Mammary epithelial cell (primary cell): ENCODE measurements at places on chromosomes 1 and 21.

- DNase-seq = no peak
These were observed 1.2 kb downstream of the EVA1B start for GRCh38 chr1:36322041-36322785.

DNA sequence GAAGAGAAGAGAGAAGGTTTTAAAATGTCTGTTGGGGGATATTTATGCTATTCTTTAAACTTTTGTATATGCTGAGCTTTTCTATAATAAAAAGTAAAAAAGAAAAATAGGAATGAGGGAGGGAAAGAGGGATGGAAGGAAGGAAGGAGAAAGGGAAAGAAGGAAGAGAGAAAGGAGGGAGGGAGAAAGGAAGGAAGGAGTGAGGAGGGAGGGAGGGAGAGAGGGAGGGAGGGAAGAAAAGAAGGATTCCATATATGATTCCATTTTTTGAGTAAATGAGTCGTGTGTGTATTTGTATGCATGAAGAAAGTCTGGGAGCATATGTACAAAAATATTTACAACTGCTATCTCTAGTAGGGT lies 120.9 kb upstream of the ZBTB40 start:
- DNase-seq = no peak

DNA sequence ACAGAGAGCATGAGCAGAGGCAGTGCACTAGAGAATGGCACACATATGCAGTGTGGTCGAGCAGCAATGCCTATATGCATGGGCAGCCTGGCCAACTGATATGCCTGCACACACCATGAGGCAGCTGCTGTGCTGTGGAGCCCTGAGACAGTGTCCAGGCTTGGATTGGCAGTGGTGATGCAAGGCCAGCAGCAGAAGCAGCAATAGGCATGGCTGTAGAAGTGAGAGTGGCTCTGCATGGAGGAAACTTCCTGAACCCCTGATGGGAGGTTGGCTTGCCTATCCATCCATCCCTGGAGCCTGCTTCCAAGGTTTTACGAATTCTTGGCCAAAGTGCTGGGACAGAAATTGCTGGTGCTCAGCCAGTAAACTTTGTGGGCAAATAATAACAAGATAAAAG lies 89.7 kb downstream of the DIRAS3 start:
- DNase-seq = no peak

GRCh38 chr1:93506126-93506525 lies 58.2 kb downstream of the FNBP1L start:
- no peak for DNase-seq

- no peak for DNase-seq
These were observed 14.5 kb downstream of the NPHP4 start for GRCh38 chr1:5977494-5978444.

GRCh38 chr1:103459346-103459745 lies 66.2 kb upstream of the RNPC3 start:
- DNase-seq = peak; percentile 46

DNA sequence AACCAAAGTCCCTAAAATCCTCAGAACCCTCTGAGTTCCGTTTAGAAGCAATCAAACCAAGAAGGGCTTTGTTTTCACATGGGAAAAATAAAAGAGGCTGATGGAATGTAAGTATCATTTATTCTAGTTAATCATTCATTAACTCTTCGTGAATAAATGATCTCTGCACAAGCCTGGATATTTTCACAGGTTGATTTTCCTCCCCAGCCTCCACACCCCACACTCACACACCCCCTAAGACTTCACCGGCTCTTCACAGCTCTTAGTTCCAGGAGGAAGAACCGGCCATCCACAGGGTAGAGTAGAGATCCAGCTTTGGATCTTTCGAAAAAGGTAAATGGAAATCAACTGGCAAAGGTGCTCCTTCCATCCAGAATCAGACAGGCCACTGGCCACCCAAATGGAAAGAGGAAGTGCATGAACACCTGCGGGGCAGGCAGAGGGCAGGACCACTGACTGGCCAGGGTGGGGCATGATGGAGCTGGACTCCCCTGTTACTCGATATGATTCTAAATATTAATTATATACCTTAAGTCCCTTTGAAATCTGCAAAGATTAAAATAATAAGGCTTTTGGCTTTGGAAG lies 10.0 kb downstream of the C1orf198 start:
- no peak for DNase-seq

DNA sequence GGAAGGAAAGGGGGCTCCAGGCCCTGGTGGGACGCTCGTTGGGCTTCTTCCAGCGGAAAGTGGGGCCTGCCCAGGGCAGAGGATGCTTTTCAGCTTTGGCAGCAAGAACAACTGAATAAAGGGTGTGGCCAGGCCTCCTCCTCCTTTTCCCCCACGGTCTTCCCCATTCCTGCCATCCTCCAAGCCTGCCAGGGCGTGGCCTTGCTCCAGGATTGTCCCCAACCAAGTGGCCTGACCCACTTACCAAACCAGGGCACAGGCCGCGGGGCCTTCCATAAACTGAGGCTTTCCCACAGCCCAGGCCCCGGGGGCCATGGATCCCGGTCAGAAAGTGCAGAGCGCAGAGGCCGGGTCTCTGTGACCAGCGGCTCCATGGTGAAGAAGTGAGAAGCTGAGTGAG lies 33.6 kb downstream of the CASZ1 start:
- no peak for DNase-seq

GRCh38 chr1:155529929-155530328 lies 32.7 kb downstream of the ASH1L start:
- no peak for DNase-seq

DNA sequence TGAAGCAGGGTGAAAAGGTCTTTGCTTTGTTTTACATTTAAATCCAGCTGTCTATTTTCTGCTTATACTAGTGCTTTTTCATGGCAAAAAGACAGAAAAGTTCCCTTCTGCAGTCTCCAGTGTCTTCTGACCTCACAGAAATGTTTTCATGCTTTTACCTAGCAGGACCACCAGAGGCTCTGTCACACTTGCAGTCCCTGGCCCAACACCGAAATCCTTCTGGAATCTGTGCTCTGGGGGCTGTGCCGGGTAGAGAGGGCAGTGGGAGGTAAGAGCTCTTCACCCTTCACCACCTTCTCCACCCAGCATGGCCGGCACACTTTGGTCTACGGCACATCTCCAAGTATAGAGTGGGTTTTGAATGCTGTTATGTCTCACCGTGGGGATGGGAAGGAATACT lies 20.8 kb downstream of the GNAT2 start:
- DNase-seq = no peak

DNA sequence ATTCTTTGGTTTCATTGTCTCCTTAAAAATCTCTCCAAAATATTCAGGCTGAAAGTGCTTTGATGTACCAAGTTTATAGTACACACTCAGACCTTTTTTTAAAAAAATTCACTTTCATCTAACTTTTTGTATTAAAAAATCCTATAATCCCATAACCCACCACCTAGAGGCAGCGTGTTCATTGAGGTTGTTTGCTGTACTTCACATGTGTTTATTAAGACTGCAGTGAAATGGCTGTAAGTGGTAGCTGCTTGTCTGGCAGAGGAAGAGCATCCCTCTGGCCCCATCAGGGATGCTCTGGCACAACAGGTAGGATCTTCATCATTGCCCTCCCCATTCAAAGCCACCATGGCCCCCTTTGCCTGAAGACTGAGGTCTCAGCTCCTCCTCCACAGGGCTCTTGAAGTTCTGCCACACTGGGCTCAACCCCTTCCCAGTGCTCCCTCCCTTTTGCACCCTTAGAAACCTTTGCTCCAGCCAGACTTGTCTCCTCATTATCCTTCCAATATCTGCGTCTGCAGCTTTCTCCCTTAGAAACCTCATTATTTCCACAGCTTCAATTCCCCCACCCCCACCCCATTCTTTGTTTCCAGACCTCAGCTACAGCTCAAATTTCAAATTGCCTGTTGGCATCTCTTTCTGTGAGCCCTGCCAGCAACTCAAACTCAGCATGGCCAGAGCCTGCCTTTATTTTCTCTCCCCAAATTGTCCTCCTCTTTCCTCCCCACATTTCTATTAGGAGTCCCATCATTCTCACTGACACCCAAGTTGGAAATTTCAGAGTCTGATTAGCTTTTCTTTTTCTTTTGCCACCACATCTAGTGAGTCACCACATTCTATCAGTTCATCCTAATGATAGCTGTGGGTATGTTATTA lies 369.6 kb upstream of the USP24 start:
- peak; percentile 20 for DNase-seq

GRCh38 chr1:10033359-10033845 lies 644 bp downstream of the UBE4B start:
- DNase-seq = peak; percentile 61

- DNase-seq = no peak
These were observed 64.0 kb upstream of the BCL10 start for GRCh38 chr1:85340427-85340826.

GRCh38 chr1:73452522-73452921 lies 745.5 kb downstream of the LRRIQ3 start:
- DNase-seq = no peak

DNA sequence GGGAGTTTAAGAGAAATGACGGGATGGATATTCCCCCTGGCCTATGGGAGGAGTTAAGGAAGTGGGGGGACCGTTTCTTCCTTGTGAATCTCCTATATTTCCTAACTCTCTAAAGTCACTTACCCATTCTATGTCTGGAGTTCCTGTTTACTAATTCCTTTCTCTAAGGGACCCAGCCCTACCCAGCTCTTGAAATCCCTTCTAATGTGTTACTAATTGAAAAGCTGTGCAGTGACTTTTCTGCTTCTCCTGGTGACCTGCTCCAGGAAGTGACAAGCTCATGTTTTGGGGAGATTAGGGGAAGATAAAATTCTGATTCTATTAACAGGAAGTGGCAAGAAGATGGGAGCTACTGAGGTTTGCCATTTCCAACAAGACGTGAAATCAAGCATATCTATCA lies 4.0 kb upstream of the SAMSN1 start:
- no peak for DNase-seq

DNA sequence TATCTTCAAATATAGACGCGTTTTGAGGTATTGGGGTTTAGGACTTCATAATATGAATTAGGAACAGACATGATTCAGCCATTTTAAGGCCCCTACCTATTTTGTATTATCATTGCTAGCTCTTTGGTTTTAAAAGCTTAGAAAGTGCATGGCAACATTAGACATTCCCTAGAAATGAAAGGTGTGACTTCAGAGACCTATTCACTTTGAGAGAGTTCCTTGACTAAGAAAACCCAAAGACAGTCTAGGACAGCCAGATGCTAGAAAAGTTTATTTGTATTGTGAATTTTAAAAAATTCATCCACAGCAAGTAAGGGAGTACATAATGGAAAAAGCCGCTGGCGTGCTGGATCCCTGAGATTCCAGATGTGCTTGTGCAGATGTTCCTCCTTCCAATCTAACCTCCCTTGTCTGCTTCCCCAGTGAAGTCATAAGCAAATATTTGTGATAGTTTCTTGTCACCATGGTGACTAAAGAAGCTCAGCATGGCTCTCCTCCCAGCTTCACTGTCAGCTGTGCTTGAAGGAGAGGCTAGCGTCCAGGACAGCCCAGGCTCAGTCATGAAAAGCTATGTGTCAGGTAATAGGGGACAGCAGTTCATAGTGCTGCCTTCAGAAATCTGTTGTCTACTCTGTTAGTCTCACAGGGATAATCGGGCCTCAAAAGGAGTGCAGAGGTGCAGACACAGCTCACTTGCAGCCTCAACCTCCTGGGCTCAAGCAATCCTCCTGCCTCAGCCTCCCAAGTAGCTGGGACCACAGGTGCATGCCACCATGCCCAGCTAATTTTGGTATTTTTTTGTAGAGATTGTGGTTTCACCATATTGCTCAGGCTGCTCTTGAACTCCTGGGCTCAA lies 34.8 kb downstream of the KPNA6 start:
- DNase-seq = peak; percentile 44

DNA sequence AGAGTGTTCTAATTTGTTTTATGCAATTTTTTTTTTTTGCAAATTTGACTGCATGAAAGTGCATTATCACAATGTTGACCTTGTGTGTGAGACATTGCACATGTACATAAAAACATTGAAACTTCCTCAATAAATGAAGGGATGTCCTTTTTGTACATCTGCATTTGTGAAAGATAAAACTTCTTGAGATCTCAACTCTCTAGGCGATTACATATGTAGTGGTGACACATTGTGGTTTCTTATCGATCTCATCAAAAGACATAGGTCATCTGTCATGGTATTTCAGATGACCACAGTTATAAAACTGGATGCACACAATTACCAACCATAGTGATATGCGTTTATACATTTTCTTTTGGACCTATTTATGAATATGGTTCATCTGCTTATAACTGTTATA lies 35.6 kb upstream of the C21orf91 start:
- DNase-seq = peak; percentile 5

DNA sequence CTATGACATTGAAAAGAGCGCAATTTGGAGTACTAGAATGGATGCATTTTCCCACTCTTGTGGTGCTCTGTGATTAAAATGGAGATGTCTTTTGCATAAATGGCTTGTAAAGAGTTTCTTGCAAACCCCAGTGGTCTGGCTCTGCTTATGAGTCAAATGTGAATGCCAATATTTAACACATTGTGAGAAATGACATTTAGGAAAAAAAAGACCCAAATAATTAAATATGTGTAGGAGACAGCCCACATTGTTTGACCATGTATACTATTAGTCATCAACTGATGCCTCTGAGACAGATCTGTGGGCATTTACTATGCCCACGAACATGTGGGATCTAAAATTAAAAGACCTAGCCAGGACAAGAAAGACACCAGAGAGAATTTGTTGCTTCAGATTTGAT lies 22.2 kb upstream of the RUNX1 start:
- no peak for DNase-seq

- no peak for DNase-seq
These were observed 810 bp upstream of the HLX start for GRCh38 chr1:220878191-220879075.
